ENCODE measurements at places on chromosomes 4 and X. TPM values are rescaled to one million over a fixed set of nuclear protein-coding genes. Genes with fewer than 3 reads are reported as not detected.

DNA sequence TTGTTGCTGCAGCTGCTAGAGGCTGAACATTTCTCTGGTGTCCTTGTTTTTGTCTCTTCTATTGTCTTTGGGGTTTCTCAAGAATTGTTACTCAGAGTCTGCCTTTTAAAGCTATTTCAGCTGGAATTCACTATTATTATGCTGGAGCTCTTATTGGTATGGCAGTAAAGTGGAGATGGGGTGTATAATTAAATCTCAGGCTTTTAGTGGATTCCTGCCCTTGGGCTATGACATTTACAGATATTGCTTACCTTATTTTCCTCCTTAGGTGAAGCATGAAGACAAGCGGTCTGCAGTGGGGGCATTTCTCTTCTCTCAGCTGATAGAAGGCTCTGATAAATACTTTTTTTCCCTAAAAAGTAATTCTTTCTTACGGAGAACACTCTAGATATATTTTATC, 1656.6 kb upstream of the IGFBP7 start:
- no peak overlapping the region for H3K27ac ChIP-seq
- H3K4me3 ChIP-seq, result no peak overlapping the region
- no peaks in the 10 kb centered on the region for H3K36me3 ChIP-seq
- H3K27me3 ChIP-seq, result no peaks in the 10 kb centered on the region
- no peaks in the 10 kb centered on the region for H3K4me1 ChIP-seq
- DNase-seq, result no peak

DNA sequence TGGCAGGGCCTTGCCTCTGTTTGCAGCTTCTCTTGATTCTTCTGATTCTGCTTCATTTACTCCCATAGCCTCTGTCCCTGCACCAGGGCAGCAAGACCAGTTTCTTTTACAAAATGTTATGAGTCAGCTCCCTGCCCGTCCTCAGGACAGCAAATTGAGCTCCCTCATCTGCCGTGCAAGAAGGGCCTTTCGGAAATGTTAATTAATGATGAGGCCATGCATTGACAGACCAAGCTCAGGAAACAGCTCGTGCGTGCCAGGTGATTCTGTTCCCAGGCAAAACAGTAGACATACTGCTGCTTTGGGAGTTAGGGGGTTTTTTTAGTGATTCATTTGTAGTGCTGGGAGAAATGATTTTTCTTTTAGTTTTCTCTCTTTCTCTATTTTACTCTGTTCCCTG, 231.7 kb downstream of the FBXW7 start:
- H3K36me3 ChIP-seq, result no peaks in the 10 kb centered on the region
- H3K27me3 ChIP-seq, result no peaks in the 10 kb centered on the region
- H3K27ac ChIP-seq, result no peak overlapping the region
- H3K4me1 ChIP-seq, result no peaks in the 10 kb centered on the region
- no peak overlapping the region for H3K4me3 ChIP-seq
- DNase-seq, result no peak

DNA sequence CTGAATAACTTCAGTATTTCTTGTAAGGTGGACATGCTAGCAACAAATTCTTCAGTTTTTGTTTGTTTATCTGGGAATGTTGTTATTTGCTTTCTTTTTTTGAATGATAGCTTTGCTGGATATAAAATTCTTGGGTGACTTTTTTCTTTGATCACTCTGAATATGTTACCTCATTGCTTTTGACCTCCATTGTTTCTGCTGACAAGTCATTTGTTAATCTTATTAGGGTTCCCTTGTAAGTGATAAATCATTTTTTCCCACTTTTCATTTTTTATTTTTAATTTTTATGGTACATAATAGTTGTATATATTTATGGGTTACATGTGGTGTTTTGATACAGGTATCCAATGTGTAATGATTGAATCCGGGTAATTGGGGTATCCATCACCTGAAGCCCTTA, 6.7 kb upstream of the RAB39B start:
- H3K27me3 ChIP-seq, result no peaks in the 10 kb centered on the region
- H3K27ac ChIP-seq, result no peak overlapping the region
- no peak overlapping the region for H3K4me3 ChIP-seq
- no peak for DNase-seq

LINC00632 gene
- 310 TPM for total RNA-seq

- H3K4me1 ChIP-seq, result no peaks in the 10 kb centered on the region
- H3K27ac ChIP-seq, result no peak overlapping the region
- no peaks in the 10 kb centered on the region for H3K27me3 ChIP-seq
- DNase-seq, result no peak
- no peaks in the 10 kb centered on the region for H3K36me3 ChIP-seq
These were observed 10.8 kb downstream of the CTAG1A start for GRCh38 chrX:154595559-154596249.

CCKAR gene
- 0.77 TPM for total RNA-seq

UXT gene
- total RNA-seq, result 111 TPM

DNA sequence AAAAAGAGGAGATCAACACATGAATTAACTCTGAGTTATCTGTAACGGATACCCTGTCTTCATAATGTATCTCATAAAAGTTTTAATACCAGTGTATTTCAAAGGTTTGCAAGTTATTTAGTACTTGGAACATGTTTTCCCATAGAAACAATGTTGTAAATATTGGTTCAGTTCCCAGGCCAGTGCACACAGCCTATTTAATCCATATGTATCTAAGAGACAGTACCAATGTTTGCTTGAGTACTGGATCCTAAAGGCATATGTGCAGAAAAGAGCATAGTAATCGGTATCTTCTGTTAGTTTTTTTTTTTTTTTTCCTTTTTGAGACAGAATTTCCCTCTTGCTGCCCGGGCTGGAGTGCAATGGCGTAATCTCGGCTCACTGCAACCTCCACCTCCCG, 46.1 kb downstream of the SLIT2 start:
- peaks cover 13% of the 10 kb centered on the region for H3K4me1 ChIP-seq
- no peak overlapping the region for H3K27ac ChIP-seq
- no peaks in the 10 kb centered on the region for H3K36me3 ChIP-seq
- no peak for DNase-seq
- H3K4me3 ChIP-seq, result no peak overlapping the region

NAA11 gene
- not detected for total RNA-seq

DNA sequence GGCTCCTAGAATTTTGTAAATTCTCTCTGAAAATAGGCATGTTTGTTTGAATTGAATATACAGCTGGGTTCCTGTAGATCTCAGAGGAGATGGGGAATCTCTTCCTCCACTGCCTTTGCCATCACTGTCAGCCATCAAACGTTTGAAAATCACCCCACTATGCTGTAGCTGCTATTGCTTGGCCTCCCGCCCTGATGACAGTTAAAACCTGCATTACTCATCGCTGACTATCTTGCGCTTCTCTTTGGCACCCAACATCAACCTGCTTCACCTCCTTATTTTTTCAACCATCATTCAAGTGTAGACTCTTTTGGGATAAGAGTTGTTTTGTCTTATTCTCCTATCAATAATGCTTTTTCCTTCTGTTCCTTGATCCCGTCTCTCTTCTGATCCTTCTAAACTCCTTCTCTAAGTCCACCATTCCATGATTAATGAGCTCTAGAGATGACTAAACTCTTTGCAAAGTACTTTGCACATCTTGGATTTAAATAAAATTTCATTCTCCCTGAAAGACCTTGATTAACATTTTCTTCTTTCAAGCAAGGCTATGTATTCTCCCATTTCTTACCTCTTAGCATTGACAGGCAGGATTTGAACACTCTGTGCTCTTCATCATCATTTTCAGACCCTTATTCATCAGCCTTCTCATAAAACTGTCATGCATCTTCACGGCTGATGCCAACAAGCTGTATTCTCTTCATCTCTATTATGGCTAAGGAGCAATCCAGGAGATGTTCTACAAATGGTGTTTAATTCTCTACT, 133.0 kb downstream of the SNCA start:
- H3K27ac ChIP-seq, result no peak overlapping the region
- no peaks in the 10 kb centered on the region for H3K36me3 ChIP-seq

N4BP2 gene
- total RNA-seq, result 29.9 TPM

- H3K4me1 ChIP-seq, result peaks cover 18% of the 10 kb centered on the region
- H3K36me3 ChIP-seq, result no peaks in the 10 kb centered on the region
- no peaks in the 10 kb centered on the region for H3K27me3 ChIP-seq
- DNase-seq, result no peak
These were observed 218.6 kb upstream of the ANXA3 start for GRCh38 chr4:78332976-78333375.

DNA sequence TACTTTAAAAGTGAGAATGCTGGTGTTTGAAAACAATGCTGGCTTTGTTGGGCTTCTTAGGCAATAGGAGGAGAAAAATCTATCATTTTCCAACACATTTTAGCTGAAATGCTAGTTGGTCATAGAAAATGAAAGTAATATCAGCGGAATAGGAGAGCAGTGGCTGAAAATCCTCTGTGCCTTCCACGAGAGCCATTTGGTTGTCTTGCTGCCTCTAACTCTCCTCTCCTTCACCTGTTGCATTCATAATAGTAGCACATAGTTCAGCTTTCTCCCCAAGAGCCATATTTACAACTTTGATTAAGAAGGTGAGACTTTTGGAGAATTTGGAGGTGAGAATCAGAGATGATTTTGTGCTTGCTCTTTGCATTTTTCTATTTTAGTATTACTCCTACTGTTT, 849.4 kb upstream of the FTHL17 start:
- no peaks in the 10 kb centered on the region for H3K27me3 ChIP-seq
- H3K27ac ChIP-seq, result no peak overlapping the region
- no peaks in the 10 kb centered on the region for H3K36me3 ChIP-seq
- DNase-seq, result no peak
- H3K4me1 ChIP-seq, result no peaks in the 10 kb centered on the region

- H3K4me1 ChIP-seq, result no peaks in the 10 kb centered on the region
- DNase-seq, result no peak
- H3K4me3 ChIP-seq, result no peak overlapping the region
- no peak overlapping the region for H3K27ac ChIP-seq
- H3K27me3 ChIP-seq, result no peaks in the 10 kb centered on the region
- H3K36me3 ChIP-seq, result no peaks in the 10 kb centered on the region
These were observed 210.4 kb downstream of the PALLD start for GRCh38 chr4:168707205-168707604.
